ENCODE measurements at places on chromosomes 11 and 22.

GRCh38 chr22:47547239-47547661, 784.8 kb downstream of the TBC1D22A start:
- no peak for DNase-seq

- peak; percentile 1 for DNase-seq
Observed at GRCh38 chr11:31106968-31107576, 262.5 kb downstream of the DCDC1 start.

DNA sequence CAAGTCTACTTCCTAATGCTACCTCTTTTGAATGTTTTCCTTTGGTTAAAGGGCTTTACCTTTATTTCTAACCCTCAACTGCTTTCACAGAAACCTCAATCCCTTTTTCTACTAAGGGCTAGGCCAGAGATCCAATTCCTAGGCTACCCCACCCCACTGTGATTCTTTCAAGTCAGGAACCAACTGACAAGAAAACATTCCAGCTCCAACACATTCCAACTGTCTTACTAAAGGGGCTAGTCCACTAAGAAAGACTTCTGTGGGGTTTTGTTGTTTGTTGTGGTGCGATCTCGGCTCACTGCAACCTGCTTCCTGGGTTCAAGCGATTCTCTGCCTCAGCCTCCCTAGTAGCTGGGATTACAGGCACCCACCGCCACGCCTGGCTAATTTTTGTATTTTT, 151.3 kb downstream of the APOL5 start:
- DNase-seq: no peak

- DNase-seq: no peak
Observed at GRCh38 chr11:80626721-80627120, 1185.9 kb upstream of the TENM4 start.

DNA sequence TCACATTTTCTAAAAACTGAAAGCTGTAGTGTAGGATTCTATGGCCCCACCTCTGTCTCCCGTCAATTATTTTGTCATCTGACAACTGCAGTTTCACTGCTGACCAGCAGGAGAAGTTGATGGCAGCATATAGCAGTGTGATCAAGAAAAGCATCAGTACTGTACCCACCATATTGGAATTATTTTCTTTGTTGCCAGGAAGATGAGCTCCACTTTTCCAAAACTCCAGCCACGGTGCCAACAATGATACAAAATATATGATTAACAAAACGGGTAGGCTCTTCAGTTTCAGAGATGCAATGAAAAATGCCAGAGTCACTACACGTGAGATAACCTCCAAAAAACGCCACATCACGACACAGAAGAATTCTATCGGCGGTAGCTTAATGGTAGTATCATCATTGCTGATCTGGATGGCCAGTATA, 41.3 kb downstream of the XKR3 start:
- DNase-seq: no peak

DNA sequence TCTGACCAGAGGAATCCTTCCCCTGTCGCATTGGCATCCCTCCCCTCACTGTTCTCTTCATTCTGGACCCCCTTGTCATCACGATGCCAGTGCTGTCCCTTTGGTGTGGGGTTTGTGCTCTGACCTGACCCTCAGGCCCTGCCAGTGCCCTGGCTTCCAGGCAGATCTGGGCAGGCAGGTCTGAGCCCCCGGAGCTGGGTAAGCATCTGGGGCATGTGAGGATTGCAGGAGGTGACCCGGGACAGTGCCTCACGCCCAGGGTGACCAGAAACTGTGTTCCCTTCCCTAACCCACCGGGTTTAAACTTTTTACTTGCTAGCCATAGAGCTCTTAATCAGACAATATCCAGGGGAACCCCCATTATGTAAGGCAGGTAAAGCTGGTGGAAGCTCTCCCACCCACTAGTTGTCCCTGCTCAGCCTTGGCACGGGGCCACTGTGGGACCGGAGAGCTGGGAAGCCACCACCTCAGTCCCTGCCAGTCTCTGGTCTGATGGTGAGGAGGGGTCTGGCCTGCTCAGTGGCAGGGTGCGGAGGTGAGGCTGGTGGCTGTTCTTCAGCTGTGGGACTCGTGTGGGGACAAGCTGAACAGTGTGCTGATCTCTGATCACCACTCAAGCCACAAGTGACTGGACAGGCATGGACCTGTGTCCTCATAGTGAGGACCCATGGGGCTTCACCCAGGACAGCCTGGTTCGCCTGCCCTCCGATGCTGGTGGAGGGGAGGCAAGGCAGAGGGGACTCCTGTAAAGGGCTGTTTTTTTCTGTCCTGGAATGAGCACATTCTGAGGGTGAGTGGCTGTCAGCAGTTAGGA, 38.0 kb downstream of the BCR start:
- no peak for DNase-seq

Data from skeletal muscle cell (primary cell).